ENCODE measurements at places on chromosomes 4 and X. TPM values are rescaled to one million over a fixed set of nuclear protein-coding genes. Genes with fewer than 3 reads are reported as not detected.

Gene ARHGAP24
- 87.6 TPM for total RNA-seq

Gene STPG2
- total RNA-seq, result 1.5 TPM

Gene ITM2A
- total RNA-seq, result 111 TPM

Gene PNMA5
- total RNA-seq, result not detected

Gene TIMM17B
- 28.0 TPM for total RNA-seq

DNA sequence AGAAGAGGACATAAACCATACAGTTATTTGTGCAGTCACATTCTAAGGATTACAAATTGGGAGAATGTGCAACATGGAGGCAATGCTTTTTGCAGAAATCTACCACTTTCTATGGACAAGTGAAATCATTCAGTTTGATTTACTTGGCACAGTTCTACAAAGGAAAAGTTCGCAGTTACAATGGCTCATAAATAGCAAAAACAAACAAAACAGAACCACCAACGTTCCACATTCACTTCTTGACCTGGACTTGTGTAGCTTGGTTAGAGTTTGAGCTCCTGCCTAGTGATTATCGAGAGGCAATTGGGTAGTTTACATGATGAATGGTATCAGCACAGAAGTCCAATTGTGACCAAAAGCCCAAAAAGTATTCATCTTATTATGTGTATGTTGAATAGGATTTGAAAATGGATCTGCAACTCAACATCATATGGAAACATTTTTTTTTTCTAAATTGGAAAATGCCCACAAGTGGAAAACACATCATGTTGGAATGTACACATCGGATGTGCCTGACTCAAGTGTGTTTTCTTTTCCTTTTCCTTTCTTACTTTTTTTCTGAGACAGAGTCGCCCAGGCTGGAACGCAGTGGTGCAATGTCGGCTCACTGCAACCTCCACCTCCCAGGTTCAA is 123.8 kb downstream of the LUZP4 start:
- DNase-seq, result no peak

- no peak for DNase-seq
Measured at GRCh38 chr4:33296876-33297455, 2576.8 kb downstream of the PCDH7 start.

GRCh38 chr4:118776157-118776954 is 59.6 kb downstream of the SEC24D start:
- DNase-seq, result no peak

DNA sequence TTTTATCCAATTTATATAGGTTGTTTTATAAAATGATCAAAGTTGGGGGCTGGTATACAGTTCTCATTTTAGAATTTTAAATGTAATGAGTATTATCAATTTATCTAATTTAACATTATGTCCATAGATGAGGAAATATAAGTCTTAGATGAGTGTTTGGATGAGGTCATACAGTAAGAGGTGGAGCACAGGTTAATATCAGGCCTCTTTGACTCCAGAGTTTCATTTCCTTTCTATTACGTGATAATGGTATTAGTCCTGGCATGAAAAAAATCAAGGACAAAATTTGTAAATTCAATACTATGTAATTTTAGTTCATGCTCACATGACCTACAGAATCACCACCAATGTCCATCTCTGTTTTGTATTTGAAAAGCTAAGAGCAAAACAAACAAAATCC is 269.8 kb downstream of the FSTL5 start:
- DNase-seq, result no peak

DNA sequence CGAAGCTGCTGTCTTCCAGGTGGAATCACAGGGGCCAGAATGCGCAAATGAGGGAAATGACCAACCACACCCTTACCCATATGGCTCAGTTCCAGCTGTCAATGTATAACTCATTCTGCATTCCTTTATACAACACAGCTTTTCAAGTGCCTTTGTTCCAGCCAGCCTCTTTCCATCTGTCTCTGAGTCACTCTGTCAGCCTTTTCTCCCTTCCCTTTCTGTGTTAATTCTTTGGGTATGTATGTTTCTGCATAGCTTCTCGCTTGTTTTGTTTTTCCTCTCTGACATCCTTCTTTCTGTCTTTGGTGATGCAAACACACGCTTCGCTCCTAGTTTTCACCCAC is 54.5 kb downstream of the RS1 start:
- no peak for DNase-seq

GRCh38 chr4:79599691-79600090 is 191.7 kb upstream of the GK2 start:
- no peak for DNase-seq

DNA sequence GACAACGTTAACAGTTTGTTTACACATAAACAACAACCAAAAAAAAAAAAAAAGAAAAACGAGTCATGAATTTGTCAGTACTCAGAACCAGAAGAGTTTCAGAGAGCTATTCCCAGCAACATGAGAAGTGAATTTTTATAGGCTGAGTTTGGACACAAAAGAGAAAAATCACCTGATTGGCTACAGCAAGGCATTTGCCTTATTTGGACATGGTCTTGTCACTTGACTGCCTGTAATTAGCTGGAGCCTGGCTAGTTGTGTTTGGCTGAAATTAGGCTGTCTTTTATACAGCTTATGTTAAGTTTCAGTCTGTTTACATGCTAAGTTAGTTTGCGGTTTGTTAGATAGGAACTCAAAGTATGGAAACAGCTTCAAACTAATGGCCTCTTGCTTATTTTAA is 880 bp upstream of the TEX13A start:
- no peak for DNase-seq
